NCI-H345 (cell line): ENCODE measurements at places on chromosomes 11 and 22.

DNA sequence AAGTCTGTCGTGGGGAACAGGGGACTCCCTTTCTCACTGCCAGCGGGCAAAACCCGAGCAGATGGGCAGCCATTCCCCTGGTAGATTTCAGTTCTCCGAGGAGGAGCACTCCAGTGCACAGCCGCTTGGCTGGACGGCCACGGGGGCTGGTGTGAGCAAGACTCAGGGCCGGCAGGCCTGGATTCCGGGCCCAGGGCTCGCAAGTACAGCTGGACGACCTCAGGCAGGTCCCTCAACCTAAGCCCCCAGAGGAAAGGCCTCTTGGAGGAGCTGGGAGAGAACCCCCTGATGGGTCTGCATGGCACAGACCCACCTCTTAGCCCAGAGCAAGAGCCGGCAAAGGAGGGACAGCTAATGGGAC lies 31.3 kb upstream of the TCF20 start:
- DNase-seq = no peak

- DNase-seq = no peak
Observed at GRCh38 chr11:109697140-109697843, 275.3 kb downstream of the C11orf87 start.

- no peak for DNase-seq
Observed at GRCh38 chr11:126431401-126432064, 76.0 kb downstream of the ST3GAL4 start.

DNA sequence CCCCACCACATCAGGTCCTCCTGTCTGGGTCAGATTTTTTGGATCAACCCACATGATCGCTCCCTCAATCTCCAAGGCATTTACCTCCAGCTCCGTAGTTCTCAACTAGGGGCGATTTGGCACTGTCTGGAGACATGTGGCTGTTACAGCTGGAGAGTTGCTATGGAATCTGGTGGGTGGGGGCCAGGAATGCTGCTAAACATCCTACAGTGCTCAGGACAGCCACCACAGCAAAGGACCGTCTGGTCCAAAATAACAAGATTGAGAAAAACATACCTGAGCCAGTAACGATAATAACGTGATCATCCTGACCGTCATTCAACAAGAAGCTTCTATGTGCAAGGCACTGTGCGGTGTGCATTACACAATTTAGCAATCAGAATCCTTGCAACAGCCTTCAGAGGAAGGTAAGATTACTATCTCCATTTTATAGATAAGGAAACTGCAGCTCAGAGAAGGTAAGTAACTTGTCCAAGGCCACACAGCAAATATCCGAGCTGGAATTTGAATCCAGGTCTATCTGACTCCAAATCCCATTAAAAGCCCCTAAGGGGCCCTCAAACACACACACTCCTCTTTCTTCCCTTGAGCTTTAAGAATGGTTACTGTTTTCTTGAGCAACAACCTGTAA lies 14.3 kb upstream of the CRY2 start:
- DNase-seq = no peak

DNA sequence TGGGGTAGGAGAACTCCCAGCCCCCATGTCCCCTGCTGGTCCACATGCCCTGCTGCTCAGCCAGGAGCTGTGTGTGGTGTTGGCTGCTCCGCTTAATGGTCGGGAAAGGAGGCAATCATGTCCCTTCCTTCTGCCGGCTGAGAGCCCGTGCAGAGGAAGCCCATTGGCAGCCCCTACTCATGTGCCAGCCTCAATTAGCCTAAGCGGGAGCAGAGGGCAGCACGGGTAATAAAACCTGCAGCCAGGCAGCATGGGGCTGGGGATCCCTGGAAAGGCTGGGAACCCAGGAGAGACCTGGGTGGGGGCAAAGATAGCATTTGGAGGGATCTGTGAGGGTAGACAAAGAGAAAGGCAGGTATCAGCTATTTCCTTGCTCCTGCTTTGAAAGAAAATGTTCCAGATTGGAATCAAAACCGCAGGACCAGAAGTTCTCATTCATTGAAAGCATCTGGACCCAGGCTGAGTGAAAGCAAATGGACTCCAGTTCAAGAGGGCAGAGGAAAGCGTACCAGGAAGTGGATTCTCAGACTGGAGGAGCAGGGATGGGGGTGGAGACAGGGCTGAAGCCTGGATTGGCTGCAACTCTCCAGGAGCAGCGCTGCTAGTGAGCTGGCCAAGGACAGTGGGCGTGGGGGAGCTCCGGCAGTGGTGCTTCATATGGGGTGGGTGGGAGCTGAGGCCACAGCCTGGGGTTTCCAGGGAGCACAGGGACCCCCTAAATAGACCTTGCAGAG lies 103.4 kb upstream of the NECTIN1 start:
- no peak for DNase-seq

DNA sequence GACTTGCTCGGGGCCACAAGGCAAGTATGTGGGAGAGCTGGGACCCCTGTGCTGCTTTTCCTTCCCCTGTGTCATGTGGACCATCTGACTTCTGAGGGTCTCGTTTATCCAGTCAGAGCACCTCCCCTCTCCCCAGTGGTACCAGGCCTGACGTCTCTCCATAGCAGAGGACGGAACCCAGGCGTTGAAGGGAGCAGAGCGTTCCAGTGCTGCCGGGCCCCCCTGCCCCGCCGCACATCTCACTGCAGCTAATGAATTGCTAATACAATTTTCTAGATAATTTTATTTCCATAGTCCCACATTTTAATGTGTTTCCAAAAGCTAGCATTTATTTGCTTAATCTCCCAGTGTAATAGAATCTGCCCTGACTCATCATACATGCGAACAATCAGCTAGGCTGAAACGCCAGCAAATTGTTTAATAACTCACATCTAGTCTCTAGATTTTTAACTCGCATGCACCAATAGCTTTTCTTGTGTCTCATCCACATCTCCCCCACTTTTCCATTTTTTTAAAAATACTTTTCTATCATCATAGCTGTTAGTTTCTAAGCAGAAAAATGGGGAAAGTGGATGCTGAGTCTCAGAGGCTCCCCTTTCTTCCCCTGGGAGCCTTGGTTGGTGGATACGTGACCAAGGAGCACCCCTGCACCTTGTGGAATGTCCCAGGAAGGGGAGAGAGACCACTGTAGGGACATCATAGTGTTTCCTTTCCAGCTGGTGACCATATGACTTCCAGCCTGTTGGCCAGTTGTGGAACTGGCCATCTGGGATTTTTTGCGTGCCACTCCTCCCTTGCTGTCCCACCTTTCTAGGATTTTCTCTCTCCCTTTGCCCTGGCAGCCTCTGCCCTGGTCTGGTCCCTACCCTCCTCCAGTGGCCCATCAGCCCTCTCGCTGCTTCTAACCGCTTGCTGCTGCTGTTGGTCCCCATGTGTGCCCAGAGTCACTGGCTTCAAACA lies 58.6 kb upstream of the NNMT start:
- DNase-seq = no peak

- DNase-seq = no peak
Observed at GRCh38 chr22:40400159-40400558, 29.8 kb downstream of the SGSM3 start.

- DNase-seq = peak; percentile 47
Observed at GRCh38 chr11:71181566-71181965, 70.8 kb downstream of the SHANK2 start.

DNA sequence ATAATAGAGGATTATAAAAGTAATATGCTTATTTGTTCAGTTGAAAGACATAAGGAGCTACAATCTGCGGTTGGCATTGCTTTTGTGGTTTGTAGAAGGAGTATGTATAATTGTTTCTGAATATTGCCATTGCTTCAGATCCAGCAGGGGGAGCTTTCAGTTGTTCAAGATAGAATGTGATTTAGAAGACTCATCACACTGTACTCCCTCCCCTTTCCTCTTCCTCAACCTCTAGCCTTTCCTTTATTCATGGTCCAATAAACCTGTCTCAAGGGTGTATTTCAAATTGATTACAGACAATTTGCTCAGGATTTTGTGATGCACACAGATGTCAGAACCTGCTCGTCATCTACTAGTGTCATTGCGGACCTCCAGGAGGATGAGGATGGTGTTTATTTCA lies 9.8 kb downstream of the PRMT3 start:
- DNase-seq = peak; percentile 47

GRCh38 chr11:115221461-115222069 lies 282.6 kb downstream of the CADM1 start:
- DNase-seq = no peak

DNA sequence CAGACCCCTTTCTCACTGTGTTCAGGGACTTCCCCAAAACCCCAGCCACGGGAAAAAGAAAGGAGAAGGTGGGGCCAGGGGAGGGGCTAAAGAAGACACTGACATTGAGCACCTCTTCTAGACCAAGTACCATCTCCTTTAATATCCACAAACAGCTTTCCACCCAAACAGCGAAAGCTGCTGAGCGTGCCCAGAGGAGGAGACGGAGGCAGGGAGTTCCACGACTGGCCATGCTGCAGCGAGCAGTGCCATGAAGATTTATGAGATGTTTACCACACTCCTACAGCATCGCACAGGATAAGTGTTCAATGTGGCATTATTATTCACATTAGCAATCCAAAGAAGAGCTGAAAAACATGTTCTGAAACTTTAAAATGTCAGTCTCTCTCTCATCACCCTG lies 127.4 kb downstream of the LARGE1 start:
- no peak for DNase-seq

- no peak for DNase-seq
Observed at GRCh38 chr11:19675397-19675796, 37.2 kb upstream of the NAV2 start.
